ENCODE measurements at places on chromosomes 5 and 9. TPM values are rescaled to one million over a fixed set of nuclear protein-coding genes. Genes with fewer than 3 reads are reported as not detected.
A peak's percentile ranks its signal among the peaks of the same experiment; 100 is the strongest.

PKD2L2 gene
- not detected for total RNA-seq

RASEF gene
- total RNA-seq, result not detected

NFIB gene
- total RNA-seq, result not detected

GFRA3 gene
- total RNA-seq, result not detected

PCDHGA6 gene
- total RNA-seq, result 0.08 TPM

HTR1A gene
- not detected for total RNA-seq

NUTM2G gene
- total RNA-seq, result not detected

PLEKHG4B gene
- not detected for total RNA-seq

TRIM14 gene
- total RNA-seq, result 47.4 TPM

C9orf152 gene
- not detected for total RNA-seq

RORB gene
- 0.02 TPM for total RNA-seq

SPATA31D4 gene
- not detected for total RNA-seq

HTR4 gene
- total RNA-seq, result not detected

GRCh38 chr5:72440207-72440638 lies 67.0 kb downstream of the ZNF366 start:
- DNase-seq, result no peak

DNA sequence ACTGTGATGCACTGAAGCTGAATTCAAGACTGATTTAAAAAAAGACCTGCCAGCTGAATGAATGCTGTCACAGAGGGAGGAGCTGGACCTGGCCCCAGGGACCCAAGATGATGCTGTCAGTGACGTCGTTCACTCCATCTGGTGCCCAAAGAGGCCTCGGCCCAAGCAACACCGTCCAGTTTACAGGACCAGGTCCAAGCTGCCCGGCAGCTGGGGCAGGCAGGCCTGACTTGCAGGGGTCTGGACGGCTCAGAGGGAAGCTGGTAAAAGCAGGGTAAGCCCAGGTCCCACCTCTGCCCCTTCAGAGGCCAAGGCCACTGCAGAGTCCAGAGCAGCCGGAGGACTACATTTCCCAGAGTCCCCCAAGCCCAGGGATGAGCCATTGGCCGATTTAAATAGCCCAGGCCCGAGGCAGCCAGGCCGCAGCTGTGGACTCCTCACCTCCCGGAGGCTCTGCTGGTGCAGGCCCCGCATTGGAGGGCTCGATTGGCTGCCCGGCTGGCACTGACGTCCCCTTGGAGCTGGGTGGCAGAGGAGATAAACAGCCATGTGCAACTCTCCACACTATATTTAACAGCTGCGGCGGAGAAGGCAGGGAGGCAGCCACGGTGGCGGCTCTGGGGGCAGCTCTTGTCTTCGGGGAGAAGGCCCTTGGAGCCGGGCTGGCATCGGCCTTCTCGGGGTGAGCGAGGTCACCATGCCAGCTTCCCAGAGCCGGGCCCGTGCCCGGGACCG lies at the start of gene PLPP7:
PLPP7 (plus strand) TSS at position 423 of the 735 bp plus-strand sequence; CDS start at position 698, 275 bp downstream.
- DNase-seq, result no peak

DNA sequence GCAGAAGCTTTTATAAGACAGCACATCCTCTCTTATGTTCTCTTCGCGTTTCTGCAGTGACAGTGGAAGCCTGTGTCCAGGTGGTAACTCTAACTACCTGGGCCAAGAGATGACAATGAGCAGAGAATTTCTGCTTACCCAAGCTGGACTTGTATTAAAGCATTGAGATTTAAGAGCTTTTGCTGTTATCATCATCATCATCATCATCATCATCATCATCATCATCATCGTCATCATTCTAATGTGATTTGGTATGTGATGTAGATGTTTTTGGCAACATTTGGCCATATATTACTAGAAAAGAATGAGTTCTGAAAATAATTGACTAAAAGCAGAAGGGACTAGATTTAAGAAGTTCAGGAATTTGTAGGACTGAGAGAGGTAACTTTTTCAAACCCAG lies 401.3 kb downstream of the BRINP1 start:
- no peak for DNase-seq

DNA sequence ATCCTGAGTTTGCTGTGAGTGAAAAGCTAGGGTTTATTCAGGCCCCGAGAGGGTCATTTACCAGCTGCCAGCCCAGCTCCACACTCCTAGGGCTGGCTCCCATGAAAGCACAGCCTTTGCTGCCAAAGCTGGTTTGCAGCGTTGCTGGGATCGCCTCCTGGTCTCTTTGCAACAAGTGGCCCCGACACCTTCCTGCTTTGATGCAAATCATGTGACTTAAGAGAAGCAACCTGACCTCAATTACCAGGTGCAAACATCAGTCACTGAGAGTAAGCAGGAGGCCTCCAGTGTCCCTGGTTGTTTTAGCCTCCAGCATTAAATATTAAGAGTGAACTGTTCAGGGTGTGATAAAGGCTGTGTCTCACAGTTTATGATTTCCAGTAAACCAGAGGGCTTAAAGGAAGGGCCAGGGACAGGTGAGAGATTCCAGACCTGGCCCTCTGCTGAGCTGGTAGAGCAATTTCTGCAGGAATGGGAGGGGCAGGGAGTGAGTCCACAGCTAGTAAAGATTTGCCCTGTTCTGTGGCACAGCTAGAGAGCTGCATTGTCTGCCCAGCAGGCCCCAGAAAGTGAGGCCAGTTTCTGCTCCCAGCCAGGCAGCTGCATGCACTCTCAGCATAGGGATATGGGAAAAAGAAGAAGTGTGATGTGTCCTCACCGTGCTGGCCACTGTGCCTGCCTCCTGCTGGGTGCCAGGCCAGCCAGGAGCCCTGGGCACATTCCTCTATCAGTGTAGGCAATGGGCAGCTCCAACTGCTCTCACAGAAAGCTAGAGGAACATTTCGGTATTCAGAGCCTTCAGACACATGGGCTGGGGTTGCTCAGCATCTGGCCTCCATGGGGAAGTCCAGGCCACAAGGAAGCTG lies 58.0 kb downstream of the SLC22A5 start:
- peak; percentile 65 for DNase-seq

- no peak for DNase-seq
Observed at GRCh38 chr5:135153661-135154060, 119.6 kb upstream of the PITX1 start.

DNA sequence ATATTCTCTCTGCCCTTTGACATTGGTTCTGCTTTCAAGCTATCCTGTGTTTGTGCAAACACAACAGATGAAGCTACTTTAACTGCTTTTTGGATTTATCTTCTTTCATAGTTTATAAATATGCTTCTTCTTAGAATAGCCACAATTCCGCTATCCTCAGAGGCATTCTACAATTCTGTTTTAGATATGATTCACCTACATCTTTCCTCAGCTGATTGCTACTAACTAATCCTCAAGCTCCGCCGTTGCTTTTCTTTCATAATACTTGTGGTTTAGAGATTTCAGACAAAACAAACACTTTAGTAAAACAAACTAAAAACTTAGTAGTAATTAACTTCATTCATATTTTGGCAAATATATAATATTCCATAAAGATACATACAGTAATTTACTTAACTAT lies 52.5 kb downstream of the ECPAS start:
- no peak for DNase-seq

GRCh38 chr5:12825163-12825562 lies 920.9 kb upstream of the CTNND2 start:
- no peak for DNase-seq

- no peak for DNase-seq
Observed at GRCh38 chr9:89342948-89343347, 24.6 kb downstream of the SECISBP2 start.

- DNase-seq, result no peak
Observed at GRCh38 chr9:125493384-125493783, 213.6 kb downstream of the MAPKAP1 start.

DNA sequence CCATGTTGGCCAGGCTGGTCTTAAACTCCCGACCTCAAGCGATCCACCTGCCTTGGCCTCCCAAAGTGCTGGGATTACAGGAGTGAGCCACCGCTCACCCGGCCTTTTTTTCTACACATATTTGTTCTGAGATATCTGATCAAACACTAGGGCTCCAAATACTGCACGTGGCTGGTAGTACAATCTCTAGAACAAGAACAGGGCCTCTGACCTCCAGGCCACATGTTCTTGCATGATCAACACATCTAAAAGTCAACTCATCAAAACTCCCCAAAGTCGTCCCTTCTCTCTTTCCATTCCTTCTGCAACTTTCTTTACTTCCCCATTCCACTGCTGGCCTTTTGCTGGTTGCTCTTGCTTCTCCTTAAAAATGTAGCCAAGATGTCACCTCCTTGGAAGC lies 113.3 kb upstream of the LHFPL2 start:
- DNase-seq, result no peak

- peak; percentile 38 for DNase-seq
Observed at GRCh38 chr9:34929506-34930102, 28.5 kb upstream of the PHF24 start.

GRCh38 chr5:34625246-34625645 lies 30.9 kb upstream of the RAI14 start:
- no peak for DNase-seq

GRCh38 chr5:90131383-90132133 lies 278.0 kb downstream of the CETN3 start:
- no peak for DNase-seq

DNA sequence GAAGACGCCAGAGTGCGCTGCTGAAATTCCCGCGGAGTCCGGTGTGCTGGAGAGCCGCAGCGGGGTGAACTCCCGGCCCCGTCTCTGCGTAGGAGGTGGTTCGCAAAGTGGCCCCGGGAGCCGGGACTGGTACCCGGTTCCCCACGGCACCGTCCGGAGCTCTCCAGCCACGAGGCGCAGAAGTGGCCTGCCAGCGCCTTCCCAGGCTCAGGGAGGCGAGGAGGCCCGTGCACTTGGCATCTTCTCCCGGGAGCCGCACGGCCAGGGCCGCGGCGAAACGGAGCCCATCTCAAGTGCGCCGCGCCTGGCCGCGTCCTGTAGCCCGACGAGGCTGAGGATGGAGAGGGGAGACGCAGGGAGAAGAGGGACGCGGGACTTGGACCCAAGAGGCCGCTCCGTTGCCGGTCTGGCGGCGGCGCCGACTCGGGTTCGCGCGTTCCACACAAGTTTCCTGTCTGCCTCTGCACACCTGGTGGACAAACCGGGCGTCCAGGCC lies 1.1 kb upstream of the IRX1 start:
- DNase-seq, result no peak

DNA sequence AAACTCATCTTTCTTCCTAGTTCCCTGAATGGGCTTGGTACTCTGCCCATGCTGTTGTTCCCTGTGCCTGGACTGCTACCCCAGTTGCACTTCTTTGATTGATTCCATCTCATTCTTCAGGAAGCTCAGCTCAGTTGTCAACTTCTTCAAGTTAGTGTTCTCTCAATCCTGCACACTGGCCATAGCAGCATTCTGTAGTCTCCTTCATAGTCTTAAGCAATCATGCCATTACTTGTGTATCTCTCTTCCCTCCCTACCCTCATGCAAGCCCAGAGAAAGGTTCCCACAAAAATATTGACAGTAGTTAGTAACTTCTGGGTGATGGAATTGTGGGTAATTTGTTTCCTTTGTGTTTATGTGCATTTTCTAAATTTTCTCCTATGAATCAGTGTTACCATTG lies 5.5 kb downstream of the KDM4C start:
- no peak for DNase-seq

DNA sequence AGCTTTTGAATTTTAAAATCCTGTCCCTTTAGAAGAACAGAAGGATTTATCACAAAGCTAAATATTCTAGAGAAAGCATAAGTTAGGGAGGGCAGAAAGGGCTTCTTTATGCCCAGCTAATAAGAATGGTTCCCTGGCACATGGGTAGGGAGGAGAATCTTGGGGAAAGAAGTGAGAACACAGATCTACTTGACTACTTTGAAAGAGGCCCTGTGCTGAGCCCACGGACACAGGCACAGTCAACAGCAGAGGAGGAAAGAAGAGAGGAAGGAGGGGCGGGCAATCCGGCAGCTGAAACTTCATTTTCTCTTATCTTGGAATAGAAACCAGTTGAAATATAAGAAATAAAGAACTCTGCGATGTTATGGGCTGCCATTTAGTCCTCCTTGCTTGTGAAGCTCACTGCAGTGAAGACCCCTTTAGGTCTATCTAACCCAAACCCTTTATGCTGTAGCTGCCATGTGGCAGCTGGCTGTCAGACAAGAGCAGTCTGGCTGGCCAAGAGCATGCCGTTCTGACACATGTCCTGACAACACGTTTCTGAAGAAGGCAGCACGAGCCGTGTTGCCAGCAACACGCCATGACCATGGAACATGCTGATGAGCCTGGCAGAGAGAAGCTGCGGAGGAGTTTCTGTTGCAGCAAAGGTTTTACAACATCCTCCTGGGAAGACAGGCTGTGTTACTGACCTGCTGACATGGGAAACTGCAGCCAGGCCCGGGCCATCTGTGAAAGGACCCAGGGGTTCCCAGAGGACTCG lies 34.2 kb downstream of the ABLIM3 start:
- DNase-seq, result no peak

- no peak for DNase-seq
Observed at GRCh38 chr5:138573949-138574670, 1.1 kb downstream of the HSPA9 start.

- DNase-seq, result no peak
Observed at GRCh38 chr9:94081435-94081834, 2.8 kb upstream of the PTPDC1 start.

DNA sequence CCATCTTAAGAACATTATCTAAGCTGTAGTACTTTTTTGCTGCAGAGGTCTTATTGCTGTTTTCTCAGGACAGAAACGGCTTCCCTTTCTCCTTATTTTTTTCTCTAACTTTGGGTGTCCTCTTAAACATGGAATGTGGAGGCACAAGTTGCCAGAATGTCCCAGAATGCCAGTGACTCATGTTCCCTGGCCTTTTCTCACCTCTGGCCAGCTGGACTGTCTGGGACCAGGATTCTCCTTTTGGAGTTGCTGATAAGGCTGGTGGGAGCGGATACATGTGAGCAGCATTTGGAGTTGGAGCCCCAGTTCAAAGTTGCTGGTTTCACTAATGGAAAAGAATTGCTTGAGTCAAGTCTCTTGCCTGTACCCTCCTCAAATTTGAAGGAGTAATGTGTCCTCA lies 112.8 kb downstream of the ARHGAP26 start:
- no peak for DNase-seq

DNA sequence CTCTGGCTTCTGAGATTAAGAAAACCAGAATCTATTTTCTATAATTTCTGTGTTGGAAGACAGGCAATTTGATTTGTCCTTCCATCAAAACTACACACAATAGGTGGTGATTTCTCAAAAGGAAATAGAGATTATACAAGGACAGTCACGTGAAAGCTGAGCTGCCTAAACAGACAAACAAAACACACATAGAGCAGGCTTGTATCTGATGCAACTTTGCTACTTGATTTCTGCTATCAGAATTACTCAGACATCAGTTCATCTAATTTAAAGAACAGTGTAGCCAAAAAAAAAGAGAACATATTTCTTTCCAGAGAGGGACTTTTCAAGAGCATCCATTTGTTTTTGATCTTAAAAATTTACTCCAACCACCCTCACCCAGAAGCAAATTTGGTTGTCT lies 2128.3 kb upstream of the C9orf72 start:
- no peak for DNase-seq

- no peak for DNase-seq
Observed at GRCh38 chr5:150299571-150300327, 3.0 kb downstream of the ARSI start.

- no peak for DNase-seq
Observed at GRCh38 chr5:14557203-14557770, 24.3 kb upstream of the OTULINL start.

DNA sequence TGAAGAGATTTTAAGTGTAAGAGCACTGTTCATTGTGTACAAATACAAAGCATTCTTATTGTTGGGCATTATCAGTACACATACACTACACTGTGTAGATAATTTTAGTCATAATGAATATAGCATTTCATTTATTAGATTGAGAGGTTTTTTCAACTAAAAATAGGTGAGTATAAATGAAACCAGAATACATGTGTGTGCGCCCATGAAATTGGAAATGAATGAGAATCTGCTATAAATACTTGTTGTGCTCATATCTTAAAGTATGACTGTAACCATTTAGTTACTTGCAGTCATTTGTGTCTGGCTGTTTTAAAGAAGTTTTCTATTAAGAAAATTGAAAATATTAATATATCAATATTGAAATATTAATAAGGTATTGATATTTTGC lies 189.0 kb upstream of the MEF2C start:
- DNase-seq, result no peak

Data from activated naive CD8-positive, alpha-beta T cell treated with anti-CD3 and anti-CD28 coated beads for 36 hours (primary cell).